ENCODE measurements at places on chromosomes 7 and 10.

- DNase-seq: no peak
These were observed 42.8 kb downstream of the TBXAS1 start for GRCh38 chr7:139871820-139872219.

DNA sequence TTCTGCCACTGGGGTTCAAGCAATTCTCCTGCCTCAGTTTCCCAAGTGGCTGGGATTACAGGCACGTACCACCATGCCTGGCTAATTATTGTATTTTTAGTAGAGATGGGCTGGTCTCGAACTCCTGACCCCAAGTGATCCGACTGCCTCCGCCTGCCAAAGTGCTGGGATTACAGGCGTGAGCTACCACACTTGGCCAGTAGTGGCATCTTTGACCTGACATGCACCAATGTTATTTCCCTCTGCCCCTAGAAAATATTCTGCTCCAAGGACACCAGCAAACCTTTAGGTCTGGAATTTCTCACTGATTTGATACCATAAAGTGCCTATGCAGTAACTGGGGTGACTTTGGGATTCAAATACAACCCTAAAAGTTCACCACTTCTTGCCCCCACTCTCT lies 179.4 kb downstream of the ARID5B start:
- no peak for DNase-seq

DNA sequence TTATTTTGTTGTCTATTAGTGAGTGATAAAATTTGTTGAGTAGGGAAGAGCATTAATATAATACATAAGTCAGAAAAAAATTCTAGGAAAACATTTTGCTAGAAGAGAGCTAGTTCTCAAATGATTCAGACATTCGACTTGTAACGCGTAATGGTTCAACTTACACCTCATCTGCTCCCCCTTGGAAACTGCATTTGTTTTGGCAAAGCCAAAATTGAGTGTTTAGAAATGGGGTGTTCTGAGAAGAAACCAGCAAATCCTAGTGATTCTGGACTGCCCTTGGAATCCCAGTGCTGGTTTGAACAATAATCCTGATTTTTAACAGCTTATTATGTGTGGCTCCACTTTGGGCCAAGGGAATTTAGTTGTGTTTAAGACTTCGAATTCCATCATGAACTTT lies 475.7 kb downstream of the SUGCT start:
- DNase-seq: no peak

- no peak for DNase-seq
These were observed 75.4 kb downstream of the WIPF3 start for GRCh38 chr7:29881724-29882123.

GRCh38 chr7:96041171-96041570 lies 268.8 kb downstream of the DYNC1I1 start:
- no peak for DNase-seq

DNA sequence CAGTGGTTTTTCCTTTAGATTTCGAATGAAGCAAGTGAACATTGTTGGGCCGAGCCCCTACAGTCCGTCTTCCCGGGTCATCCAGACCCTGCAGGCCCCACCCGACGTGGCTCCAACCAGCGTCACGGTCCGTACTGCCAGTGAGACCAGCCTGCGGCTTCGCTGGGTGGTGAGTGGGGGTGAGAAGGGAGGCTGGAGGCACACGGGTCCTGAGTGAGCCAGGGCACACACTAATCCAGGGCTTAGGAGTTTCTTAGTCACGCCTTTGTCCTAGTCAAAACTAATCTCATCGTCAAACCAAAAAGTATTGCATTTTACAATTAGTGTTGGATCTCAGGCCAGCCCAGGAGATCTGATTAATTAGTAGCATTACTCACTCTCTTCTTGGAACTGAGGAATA lies 568.8 kb upstream of the FOXK1 start:
- no peak for DNase-seq

DNA sequence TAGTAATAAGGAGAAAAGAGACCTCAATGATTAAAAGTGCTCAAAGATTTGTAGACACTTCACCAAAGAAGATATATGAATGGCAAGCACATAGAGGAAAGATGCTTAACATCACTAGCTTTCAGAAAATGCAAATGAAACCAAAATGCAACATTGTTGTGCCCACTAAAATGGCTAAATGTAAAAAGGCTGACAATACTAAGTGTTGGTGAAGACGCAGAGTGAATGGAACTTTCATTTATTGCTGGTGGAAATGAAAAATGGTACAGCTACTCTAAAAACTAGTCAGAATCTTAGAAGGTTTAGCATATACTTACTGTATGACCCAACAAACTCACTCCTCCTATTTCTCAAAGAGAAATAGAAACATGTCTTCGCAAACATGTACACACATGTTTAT lies 212.9 kb upstream of the PITRM1 start:
- DNase-seq: no peak

- no peak for DNase-seq
These were observed 2.5 kb downstream of the UFSP1 start for GRCh38 chr7:100886936-100887515.

- no peak for DNase-seq
These were observed 110.7 kb downstream of the FRMD4A start for GRCh38 chr10:14220026-14220425.

DNA sequence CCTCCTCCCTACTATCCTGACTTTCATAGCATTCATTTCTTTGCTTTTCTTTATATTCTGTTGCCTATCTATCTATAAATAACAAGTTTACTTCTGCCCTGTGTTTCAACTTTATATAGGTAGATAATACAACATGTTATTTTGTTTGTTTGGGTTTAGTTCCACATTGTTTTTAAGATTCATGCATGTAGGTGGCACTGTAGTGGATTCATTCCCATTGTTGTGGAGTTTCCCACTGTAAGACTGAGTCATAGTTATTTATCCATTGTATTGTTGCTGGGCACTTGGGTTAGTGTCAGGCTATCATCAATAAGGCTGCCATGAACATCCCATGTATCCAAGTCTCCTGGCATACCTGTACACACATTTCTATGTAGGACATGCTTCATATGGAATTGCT lies 127.7 kb downstream of the ARHGAP22 start:
- DNase-seq: no peak

DNA sequence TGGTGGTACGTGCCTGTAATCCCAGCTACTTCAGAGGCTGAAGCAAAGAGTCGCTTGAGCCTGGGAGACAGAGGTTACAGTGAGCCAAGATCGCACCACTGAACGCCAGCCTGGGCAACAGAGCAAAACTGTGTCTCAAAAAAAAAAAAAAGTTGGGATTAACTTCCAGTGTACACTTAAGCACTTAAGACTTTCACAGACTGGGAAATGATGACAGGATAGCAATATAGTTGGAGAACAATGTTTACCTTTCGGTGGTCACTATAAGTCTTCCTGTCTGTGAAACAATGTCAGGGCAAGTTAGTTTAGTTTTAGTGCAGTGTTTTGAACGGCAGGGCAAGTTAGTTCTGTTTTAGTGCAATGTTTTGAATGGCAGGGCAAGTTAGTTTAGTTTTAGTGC lies 130.2 kb downstream of the TPST1 start:
- DNase-seq: no peak

DNA sequence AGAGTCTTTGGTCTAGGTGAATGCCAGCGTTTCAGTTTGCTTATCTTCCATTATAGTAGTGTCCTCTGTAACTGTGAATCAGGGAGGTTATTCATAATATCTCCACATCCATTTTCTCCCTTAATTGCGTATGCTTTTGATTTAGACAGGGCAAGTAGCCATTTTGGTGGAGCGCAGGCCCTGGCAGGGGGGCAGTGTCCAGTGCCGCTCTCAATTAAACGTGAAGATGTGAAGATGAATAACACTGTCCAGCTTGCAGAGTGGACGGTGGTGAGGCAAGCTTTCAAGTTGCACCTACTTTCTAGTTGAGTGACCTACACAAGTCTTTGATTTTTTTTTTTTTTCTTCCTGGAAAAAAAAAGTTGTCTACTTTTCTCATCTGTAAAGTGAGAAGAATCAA lies 4.5 kb downstream of the TSPAN14 start:
- DNase-seq: no peak

GRCh38 chr10:11793762-11794479 lies 29.2 kb upstream of the PROSER2 start:
- no peak for DNase-seq

DNA sequence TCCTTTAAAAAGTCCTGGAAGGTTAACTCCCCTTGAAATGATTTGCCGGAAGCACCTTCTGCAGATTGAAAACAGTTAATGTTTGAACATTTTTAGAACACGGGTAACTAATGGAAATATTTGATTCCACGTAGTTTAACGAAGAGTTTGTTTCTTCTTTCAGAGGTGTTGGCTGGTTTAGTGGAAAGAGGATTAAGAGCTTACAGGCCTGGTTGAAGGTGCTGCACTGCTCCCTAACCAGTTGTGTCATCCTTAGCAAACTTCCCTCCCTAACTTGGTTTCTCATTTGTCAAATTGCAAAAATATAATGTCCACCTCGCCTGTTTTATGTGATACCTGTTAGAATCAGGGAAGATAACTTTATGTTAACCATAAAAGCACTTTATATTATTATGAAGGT lies 243.0 kb upstream of the FZD8 start:
- DNase-seq: no peak

DNA sequence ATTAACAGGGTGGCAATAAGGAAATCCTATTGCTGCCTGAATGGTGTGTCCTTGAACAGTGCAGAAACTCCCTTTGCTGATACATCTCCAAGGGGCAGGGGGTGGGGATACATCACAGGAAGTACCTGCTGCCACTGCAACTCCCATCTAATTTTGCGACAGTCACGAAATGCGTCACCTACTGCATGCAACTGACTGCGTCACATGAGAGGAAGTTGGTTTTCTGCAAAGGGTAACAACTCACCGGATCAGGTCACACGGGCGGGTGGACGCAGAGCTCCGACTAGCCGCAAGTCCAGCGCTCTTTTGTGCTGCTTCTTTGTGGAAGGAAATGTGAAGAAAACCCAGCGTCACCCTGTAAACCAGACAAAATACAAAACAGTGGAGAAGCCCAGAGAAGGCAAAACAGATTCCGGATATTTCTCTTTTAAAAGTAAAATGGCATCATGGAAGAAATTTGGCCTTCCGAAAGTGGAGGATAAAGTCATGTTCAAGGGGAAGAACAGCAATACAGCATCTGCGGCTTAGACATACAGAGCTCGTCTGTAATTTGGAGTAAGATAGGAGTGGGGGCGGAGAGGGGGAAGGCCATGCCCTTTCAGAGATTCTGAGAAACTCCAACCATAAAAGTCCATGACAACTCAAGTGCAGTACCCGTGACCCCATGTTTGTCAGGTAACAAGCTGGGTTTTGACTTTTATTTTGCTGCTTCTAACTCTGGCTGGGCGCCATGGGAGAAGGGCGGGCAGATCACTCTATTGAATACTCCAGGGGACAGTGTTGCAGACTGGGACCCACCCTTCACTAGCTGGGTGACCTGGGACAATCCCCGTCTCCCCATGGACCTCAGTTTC lies 32.3 kb upstream of the PLEKHS1 start:
- no peak for DNase-seq

DNA sequence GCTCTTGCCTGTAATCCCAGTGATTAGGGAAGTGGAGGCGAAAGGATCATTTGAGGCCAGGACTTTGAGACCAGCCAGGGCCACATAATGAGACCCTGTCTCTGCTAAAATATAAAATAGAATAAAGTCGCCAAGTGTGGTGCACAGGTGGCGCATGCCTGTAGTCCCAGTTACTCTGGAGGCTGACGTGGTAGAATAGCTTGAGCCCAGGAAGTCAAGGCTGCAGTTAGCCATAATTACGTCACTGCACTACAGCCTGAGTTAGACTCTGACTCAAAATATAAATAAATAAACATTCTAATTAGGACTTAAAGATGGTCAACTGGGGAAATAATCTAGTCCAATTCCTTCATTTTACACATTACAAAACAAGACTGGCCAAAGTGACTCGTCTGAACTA lies 768 bp downstream of the CHCHD2 start:
- DNase-seq: peak; percentile 19

GRCh38 chr7:17339952-17340351 lies 41.5 kb downstream of the AHR start:
- DNase-seq: no peak

DNA sequence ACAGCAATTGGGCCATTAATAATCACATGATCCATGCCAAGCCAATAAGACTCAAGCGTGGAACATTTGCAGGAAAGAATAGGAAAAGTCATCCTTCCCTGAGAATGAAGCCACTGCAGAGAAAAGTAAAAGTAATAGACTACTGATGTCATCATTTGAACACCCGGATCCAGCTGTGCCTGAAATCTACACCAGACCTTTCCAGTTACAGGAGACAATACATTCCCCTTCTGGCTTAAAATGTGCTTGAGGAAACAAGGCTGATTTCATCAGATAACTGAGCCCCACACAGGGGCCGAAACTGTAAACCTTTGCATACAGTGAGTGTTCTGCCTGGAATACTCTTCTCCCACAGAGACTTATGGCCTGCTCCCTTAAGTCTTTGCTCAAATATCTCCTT lies 232.8 kb downstream of the KCNMA1 start:
- no peak for DNase-seq

DNA sequence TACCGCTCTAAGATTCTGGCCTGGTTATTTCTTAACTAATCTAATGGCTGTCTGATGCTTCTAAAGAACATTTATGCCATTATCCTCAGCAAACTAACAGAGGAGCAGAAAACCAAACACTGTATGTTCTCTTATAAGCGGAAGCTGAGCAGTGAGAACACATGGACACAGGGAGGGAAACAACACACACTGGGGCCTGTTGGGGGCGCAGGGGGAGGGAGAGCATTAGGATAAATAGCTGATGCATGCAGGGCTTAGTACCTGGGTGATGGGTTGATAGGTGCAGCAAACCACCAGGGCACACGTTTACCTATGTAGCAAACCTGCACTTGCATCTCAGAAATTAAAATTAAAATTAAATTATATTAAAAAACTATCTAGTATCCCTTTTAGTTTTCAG lies 853.5 kb downstream of the GATA3 start:
- no peak for DNase-seq

DNA sequence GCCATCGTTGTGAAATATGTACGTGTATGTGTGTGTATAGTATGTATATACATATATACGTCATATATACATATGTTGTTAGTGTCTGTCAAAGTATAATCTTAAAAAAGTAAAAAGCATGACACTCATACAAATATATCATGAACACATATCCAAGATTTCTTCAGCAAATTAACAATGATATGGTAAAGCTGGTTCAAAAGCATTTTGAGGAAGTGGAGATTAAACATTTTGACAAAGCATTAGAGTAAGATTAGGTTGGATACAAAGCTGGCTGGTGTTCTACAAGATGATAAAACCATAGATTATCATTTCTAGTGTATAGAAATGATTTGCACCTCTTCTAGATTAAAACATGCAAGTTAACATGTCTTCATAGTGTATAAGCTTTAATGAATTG lies 771 bp upstream of the NUDCD3 start:
- DNase-seq: no peak

DNA sequence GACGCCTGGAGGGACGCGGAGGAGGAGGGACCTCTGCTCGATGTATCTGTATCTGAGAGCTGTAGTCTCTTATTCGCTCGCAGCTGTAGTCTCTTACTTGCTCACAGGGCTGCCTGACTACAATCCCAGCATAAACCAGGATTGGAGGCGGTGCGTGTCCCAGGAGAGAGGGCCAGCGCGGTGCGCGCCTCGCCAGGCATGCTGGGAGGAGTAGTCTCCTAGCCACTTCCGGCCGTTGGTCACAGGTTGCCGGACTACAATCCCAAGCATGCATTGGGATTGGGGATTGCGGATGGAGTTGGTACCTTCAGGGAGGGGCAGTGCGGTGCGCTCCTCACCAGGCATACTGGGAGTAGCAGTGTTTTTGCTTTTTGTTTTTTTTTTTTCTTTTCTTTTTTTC lies 421.7 kb upstream of the NUPR2 start:
- DNase-seq: no peak
